ENCODE measurements at places on chromosomes 3 and 15.

GRCh38 chr15:47945872-47946650 lies 174.7 kb upstream of the SLC24A5 start:
- DNase-seq = no peak

GRCh38 chr3:59865351-59865750 lies 815.5 kb upstream of the CFAP20DC start:
- no peak for DNase-seq

- no peak for DNase-seq
Measured at GRCh38 chr3:22542311-22542710, 660.8 kb upstream of the UBE2E2 start.

DNA sequence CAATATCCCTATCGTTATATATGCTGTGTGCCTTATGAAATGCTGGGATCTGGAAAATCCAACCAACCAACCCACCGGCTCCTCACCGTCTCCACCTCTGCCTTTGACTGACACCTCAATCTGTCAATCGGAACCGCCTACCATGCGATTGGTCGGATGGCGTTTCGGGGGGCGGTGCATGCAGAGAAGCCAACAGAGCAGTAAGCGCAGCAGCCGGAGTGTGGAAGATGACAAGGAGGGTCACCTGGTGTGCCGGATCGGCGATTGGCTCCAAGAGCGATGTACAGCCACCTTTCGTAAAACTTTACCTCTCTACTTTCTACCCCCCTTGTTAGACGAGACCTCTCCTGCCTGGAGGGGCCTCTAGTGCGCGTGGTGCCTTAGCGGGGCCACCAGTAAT lies 6.3 kb downstream of the CLK3 start:
- no peak for DNase-seq

GRCh38 chr3:72234391-72234790 lies 449.4 kb upstream of the PROK2 start:
- no peak for DNase-seq

DNA sequence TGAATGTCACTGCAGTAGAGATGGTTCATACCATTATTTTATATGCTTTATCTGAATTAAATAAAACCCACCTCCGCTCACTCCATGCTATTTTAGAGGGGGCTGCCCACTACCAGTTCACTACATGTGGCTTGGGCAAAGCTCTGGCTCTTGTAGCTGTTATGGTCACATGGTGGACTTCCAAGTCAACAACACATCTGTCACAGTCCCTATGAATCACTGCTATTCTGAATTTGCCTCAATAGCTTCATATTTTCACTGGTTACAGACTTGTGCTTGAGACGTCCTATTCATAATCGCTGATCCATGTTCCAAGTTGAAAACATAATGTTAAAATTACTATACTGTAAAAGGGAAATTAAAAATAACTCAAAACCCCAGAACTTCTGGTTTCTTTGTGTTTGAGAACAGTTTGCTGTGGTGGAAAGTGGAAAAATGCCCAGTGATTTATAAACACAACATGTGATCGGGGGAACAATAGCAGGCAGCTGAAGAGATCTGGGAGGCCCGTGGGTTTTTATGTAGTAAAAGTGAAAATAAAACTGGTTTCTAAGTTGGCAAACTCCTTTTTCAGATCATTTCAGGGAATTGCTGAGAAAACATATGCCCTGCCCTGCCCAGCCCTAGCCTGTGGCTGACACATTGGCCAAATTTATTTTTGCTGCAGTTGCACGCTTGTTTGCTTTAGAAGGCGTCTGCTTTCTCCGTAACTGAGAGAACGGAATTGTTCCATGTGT lies 128.8 kb upstream of the PRR23C start:
- DNase-seq = no peak

DNA sequence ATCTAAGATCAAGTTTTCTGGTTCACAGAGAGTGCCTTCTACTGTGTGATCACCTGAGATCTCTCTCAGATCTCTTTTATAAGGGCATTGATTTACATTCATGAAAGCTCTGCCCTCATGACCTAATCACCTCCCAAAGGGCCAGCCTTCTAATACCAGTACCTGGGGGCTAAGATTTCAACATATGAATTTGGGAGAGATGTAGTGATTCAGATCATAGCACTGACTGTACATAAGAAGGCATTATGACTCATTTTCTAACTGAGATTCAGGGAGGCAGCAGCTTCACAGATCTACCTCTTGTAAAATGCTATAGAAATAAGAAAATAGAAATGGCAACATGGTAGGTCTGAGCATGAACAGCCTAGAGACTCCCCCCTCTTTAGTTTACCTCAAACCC lies 39.6 kb downstream of the VGLL3 start:
- no peak for DNase-seq

DNA sequence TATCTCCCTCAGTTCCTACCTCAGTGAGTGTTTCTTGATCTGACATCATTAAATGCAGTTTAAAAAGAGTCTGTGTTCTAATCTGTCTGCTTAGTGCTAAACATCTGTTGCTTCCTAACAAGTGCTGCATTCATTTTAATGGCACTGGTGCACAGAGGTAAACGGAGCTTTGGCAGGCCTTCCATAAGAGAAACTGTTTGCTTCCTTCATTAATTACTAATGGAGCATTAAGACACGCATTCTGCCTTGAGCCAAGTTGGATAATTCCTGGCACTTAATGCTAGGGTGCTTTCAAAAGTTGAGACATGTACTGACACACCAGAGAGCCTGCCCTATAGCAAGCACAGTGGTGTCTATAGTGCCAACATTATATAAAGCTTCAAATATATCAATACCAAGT lies 34.7 kb downstream of the SCG5 start:
- no peak for DNase-seq

DNA sequence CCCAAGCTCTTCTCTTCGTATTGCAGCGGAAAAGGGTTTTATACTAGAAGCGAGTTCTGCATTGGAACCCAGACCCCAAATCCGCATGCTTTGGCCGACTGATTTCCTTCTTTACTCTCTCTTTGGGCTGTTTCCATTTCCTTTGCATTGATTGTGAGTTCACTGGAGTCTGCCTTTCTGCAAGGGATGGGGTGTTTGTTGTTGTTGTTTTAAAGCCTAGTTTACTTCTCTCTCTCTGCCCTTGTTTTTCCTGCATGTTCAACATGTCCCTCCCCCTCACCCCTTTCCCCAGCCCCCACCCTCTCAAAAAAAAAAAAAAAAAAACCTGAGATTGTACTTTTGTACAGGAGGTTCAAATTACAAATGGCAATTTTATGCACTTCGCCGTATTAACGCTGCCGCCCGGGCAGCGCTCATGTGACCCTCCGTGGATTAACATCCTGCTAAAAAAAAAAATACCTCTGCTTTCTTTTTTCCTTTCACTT lies 2.2 kb downstream of the NR2F2 start:
- no peak for DNase-seq

DNA sequence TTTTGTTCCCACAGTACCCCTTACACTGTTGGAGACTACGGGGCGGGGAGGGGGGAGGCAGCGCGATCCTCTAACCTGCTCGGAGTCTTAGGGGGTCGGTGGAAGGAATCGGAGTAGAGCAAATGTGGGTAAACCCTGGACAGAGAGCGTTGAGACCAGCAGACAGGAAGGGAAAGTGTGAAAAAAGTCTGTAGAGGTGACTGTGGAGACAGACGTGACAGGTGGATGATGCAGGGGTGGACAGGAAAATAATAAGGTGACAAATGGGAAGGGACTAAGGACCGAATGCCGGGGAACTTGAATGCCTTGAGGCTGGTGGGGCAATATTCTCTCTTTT lies 424 bp downstream of the EAF2 start:
- no peak for DNase-seq

GRCh38 chr3:162332344-162332743 lies 835.7 kb downstream of the OTOL1 start:
- no peak for DNase-seq

GRCh38 chr3:87333393-87333892 lies 57.1 kb upstream of the POU1F1 start:
- DNase-seq = peak; percentile 82

- no peak for DNase-seq
Measured at GRCh38 chr3:14826069-14826468, 7.3 kb downstream of the FGD5 start.

DNA sequence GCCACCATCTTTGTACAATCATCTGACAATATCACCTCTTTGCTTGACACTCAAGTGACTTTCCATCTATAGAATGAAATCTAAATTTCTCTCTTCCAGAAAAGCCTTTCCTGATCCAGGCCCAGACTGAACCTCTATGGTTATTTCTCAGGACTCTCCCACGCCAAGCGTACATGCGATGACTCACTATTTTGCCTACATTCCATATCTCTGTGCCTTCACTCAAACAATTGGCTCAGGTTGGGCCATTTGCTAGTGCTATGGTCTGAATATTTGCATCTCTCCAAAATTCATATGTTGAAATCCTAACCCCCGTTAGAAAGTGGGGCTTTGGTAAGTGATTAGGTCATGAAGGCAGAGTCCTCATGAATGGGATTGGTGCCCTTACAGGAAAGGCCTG lies 43.9 kb downstream of the ST3GAL6 start:
- DNase-seq = no peak

DNA sequence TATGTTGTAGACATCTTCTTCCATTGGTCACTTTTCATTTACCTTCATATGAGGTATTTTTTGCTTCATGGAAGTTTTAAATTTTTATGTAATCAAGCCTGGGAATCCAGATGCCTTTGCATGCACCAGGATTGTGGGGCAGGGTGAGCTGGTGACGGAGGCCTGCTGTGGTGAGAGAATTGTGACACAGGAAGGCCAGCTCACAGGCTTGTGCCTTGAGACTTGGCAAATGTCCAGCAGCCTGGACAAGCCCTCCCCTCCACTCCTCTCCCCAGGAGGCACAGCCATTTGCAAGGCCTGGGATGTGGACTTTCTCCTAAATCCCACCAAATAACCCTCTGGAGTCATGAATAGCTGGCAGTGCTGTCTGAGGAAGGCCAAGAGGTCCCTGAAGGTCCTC lies 67.4 kb downstream of the RHCG start:
- DNase-seq = no peak

GRCh38 chr3:101100361-101101009 lies 107.3 kb upstream of the ABI3BP start:
- DNase-seq = no peak
